Posterior vena cava (tissue), 2 donors: ENCODE measurements at places on chromosomes 7 and 10. TPM values are rescaled to one million over a fixed set of nuclear protein-coding genes. Genes with fewer than 3 reads are reported as not detected.

Gene HTR5A
- total RNA-seq = not detected

Gene HHEX
- 9.9 TPM for total RNA-seq

GRCh38 chr10:69056129-69056528 lies 31.8 kb upstream of the SRGN start:
- peak; percentile 86 for DNase-seq

DNA sequence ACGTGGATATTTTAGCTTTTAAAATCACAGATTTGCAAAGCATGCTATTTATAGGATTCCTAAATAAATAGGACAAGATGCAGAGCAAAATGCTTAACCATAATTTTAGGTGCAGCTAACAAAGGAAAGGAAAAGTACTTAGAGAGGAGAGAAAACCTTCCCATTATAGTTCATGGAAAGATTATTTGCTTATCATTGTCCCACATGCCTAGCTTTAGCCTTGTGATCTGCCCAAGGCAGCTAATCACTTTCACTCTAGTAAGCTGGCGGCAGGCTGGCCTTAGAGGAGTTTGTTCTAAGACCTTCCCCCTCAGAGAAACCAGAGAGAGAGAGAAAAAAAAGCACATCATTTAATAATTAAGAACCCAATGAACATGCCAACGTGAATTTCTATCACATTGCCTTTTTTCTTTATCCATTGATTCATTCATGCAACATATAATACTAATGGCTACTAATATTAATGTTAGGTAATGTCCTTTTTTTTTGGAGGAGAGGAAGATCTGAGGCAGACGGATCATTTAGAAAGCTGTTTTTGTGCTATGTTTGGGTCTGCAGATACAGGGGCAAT lies 274.6 kb downstream of the ARL4A start:
- no peak for DNase-seq

DNA sequence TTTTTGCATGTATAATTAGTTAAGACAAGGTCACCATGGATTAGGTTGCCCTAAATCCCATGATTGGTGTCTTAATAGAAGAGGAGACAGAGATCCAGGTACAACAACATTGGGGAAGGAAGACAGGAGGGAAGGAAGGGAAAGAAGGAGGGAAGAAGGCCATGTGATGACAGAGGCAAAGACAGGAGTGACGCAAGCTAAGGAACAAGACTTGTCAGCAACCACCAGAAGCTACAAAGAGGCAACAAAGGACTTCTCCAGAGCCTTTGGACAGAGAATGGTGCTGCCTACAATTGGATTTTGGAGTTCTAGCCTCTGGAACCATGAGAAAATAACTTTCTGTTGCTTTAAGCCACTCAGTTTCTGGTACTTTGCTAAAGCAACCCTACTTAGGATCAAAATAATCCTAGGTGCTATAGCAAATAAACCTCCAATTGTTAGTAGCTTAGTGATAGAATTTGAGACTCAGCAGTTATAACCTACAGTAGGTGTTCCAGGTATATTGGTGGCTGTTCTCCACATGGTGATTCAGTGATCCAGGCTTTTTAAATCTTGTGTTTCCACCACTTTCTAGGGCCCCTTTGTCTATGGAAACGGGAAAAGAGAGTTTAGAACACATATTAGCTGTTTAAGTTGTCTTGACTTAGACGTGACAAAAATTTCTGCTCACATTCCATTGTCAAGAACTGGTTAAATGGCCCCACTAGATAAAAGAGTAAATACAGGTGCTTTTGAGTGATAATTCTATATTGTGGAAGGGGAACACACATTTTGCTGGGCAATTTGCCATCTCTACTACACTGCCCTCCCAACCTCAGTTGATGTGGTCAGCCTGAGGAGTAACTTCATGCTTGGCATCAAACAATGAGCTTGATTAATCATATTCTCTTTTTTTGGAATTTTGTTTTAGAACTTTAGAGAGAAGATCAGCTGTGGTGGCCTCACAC lies 70.5 kb upstream of the SP4 start:
- no peak for DNase-seq

- peak; percentile 26 for DNase-seq
Observed at GRCh38 chr10:122640921-122641320, 58.7 kb downstream of the C10orf120 start.

Gene MACC1
- 0.46 TPM for total RNA-seq

- no peak for DNase-seq
Observed at GRCh38 chr10:77168861-77169260, 468.7 kb downstream of the KCNMA1 start.

DNA sequence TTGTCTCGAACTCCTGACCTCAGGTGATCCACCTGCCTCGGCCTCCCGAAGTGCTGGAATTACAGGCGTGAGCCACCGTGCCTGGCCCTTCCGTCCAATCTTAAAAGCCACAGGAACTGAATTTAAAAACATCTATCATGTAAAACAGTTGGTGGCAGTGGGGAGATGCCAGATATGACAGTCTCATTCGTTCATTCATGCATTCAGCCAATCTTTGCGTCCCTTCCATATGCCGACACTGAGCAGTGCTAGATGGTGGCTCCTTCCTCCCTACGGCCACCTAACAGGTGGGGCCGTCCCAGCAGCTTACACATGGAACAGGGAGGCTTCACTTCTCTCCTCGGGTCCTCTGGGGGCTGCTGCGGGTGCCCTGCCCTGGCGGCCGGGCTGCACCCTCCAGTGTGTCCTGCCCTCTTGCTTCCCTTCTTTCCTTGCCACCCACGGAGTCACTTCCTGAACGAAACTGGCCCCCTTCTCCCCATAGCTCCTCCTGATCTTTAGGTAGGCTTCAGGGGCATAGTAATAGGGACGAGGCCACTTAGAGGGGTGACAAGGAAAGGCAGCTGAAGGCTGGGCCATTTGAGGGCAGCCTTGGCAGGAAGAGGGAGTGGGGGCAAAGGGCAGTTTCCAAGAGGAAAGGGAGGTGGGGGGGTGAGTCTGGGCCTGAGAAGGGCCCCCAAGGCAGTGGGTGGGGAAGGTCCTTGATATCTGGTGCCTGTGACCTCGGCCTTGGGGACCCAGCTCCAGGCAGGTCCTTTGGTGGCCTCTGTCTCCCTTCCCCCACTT lies 53.8 kb downstream of the PROSER2 start:
- peak; percentile 20 for DNase-seq
